Lower leg skin (tissue), 4 donors: ENCODE measurements at places on chromosomes 2 and 18. TPM values are rescaled to one million over a fixed set of nuclear protein-coding genes. Genes with fewer than 3 reads are reported as not detected.

GRCh38 chr2:6025391-6025790 lies 333.2 kb downstream of the SOX11 start:
- DNase-seq, result no peak

DNA sequence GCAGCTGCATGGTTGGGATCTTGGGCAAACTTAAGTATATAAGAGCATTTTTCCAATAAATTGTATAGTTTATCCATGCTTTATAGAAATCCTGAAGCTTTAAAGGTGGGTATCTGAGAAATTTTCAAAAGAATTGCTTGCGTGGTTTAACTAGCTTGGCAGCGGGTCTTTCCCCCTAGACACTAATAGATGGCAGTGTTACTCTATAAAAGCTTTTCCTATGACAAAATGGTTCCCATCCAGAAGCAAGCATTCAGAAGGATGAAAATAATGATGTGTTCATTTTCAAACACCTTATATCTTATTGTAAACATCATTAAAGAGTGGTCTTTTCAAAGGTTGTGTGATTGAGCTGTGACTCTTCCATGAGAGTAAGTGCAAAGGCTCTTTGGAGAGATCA lies 45.9 kb downstream of the KDM3A start:
- no peak for DNase-seq

GRCh38 chr2:238097201-238097987 lies 2.7 kb upstream of the ESPNL start:
- DNase-seq, result peak; percentile 70

The RALBP1 gene
- total RNA-seq, result 226 TPM

The SH3RF3 gene
- 3.7 TPM for total RNA-seq

The GLI2 gene
- total RNA-seq, result 1.3 TPM
